Articular chondrocyte of knee joint (primary cell): ENCODE measurements at places on chromosomes 5 and 9. TPM values are rescaled to one million over a fixed set of nuclear protein-coding genes. Genes with fewer than 3 reads are reported as not detected.

The FBXO38 gene
- total RNA-seq = 90.0 and 91.5 TPM in 2 replicates

The SCGB3A2 gene
- not detected in 2 replicates for total RNA-seq

The ZCCHC10 gene
- total RNA-seq = 12.5 and 14.4 TPM in 2 replicates

The MAMDC4 gene
- 0.39 and 0.76 TPM in 2 replicates for total RNA-seq

The PCDHGB3 gene
- 8.4 and 8.6 TPM in 2 replicates for total RNA-seq

The CCNJL gene
- 0.13 and 0.43 TPM in 2 replicates for total RNA-seq
